ENCODE measurements at places on chromosomes 13 and 19.
A peak's percentile ranks its signal among the peaks of the same experiment; 100 is the strongest.

GRCh38 chr13:77892491-77892890 is 26.1 kb downstream of the EDNRB start:
- DNase-seq = no peak

GRCh38 chr13:52599848-52600603 is 42.2 kb upstream of the HNRNPA1L2 start:
- DNase-seq = peak; percentile 15

DNA sequence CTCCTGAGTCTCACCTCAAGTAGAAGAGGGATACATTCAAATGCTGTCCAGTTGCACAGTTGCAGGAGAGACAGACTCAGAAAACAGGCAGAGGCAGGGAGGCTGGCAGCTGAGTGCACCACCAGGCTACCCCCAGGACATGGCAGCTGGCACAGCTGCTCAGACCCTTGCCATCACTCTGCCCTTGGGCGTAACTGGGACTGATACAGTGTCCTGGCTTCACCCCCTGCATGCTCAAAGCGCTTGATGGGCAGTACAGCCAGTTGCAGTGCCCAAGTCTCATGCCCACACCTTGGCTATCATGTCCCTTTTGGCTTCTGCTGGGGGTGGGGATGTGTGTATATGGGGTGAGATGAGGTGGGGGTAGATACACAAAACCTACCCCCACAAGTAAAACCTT is 5.5 kb upstream of the PEPD start:
- no peak for DNase-seq

DNA sequence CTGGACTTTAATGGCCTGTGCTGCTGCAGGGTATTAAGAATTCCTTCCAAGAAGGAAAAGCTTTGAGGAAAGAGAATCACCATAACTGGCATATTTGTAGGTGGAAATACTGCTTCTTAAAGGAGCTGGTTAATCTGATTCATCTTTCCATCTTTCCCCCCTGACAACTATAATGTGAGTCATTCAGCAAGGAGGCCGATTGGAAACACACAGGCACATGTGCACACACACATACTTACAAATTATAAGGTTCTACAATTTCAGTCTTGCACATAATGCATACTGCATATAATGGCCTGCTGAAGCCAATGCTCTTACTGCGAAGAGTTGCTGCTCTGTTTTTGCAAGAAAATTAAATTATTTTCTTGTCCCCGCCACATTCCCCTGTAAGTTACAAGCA is 78.8 kb upstream of the TPP2 start:
- DNase-seq = no peak

- no peak for DNase-seq
These were observed 1.3 kb upstream of the CEACAM20 start for GRCh38 chr19:44530777-44531176.

DNA sequence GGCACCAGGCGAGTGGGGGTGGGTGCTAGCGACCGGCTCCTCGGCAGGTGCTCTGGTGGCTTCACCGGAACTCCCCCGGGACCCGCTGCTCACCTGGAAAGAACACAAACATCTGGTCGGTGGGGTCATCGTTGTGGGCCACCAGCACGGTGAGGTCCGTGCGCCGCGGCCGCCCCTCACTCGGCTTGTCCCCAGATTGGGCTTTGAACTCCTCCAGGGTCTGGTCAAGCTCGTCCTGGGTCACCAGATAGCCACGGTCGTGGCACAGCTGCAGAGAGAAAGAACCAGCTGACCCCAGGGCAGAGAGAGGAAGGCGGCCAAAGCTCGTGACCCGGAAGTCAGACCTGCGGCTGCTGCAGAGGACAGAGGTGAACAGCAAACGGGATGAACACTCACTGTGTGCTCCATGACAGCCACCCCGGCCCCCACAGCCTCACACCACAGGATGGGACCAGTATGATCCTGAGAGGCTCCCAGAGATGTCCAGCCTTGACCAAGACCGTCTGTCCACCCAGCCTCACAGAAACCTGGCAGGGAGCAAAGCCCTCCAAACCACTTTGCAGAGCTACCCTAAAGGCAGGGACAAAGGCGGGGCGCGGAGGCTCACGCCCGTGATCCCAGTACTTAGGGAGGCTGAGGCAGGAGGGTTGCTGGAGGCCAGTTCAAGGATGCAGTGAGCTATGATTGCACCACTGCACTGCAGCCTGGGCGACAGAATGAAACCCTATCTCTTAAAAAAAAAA is 1.2 kb downstream of the POLR2E start:
- no peak for DNase-seq

- DNase-seq = no peak
These were observed 2.1 kb downstream of the DAPK3 start for GRCh38 chr19:3968556-3969434.

DNA sequence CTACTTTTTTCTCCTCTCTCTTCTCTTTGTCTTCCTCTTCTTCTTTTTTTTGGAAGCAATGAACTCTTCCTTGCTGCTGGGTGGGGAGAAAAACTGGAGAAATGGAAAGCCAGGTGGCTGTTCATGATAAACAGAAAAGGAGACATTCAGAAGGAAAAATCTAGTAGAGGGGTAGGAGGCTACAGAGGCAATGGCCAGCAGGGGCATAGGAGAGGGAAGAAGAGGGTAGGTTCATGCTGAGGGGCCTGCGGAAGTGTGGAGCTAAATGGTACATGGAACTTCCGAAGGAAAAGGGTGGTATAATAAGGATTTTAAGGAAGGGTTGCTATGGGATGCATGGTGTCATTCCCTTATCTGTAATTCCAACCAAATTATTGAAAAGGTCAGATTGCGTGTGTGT is 17.5 kb upstream of the HS6ST3 start:
- no peak for DNase-seq

DNA sequence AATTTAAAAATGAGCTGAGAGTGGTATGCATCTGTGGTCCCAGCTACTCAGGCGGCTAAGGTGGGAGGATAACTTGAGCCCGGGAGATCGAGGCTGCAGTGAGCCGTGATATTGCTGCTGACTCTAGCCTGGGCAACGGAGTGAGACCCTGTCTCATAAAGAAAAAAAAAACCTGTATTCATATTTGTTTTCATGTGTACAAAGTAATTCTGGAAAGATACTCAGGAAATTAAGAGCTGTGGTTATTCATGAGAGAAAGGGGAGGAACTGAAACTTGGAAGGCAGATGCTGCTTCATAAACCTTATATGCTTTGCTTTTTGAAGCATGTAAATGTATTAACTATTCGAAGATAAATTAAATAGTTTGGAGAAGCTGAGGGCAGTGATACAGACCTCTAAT is 8.8 kb upstream of the RLN3 start:
- no peak for DNase-seq

GRCh38 chr13:112743451-112744167 is 53.8 kb downstream of the ATP11A start:
- no peak for DNase-seq

DNA sequence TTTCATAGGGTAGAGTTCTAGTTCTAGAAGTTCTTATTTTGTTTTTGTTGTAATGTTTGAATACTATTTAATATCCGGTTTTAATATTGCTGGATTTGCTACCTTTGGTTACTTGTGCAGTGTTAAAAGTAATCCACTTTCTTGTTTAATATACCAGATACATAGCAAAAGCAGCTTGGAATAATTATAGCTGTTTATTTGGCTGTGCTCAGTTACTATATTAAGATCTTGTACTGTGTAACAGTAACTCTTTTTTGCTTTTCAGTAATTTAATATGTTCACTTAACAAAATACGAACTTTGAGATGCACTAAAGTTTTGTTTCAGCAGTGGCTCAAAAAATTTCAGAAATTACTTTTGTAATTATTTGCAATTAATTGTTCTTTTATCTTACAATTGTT is 50.9 kb downstream of the AKAP11 start:
- no peak for DNase-seq

- DNase-seq = peak; percentile 21
These were observed 922 bp downstream of the EBPL start for GRCh38 chr13:49690133-49690994.

DNA sequence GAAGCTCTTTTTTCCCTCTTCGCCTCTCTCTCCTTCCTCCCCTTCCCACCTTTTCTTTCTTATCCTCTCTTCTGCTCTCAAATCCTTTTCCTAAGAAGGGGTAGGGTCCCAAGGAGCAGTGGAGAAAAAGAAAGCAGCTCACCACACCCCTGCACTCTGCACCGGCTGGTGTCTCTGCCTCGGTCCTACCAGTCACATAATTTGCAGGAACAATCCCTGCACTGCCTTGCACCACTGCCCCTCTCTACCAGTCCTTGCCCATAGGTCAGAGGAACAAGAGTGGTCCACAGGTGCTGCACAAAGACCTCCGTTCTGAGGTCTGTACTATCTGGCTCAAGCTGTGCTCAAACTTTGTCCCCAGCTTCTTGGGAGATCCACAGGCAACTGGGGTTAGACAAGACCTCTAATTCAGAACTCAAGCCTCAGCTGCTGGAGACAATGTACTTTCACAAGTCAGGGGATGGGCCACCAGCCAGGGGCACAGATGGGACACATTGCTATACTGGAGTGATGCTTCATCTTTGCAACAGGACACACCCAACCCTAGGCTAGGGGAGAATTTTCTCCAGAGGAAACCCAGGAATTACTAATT is 125.4 kb upstream of the ZNF507 start:
- no peak for DNase-seq

DNA sequence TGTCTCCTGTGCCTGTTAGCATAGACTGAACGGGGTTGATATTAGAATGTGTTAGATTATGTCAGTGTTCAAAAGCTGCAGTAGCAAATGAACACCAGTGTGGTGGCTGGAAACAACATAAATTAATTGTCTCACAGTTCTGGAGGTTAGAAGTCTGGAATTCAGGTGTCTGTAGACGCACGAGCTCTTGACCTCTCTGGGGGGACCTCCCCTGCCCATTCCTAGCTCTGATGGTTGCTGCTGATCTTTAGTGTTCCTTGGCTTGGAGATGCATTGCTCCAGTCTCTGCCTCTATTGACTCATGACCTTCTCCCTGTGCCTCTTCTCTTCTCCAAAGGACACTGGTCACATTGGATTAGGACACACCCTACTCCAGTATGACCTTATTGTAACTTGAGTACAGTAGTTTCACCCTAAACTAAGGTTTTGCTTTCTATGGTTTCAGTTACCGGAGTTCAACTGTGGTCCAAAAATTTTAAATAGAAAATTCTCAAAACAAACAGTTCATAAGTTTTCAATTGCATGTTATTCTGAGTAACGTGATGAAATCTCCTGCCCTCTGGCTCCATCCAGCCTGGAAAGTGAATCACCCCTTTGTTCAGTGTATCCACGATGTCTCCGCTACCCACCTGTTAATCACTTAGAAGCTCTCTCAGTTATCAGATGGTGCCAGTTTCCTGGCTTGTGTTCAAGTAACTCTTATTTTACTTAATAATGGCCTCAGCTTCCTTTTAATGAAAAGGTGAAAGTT is 273.2 kb downstream of the MYO16 start:
- DNase-seq = no peak

DNA sequence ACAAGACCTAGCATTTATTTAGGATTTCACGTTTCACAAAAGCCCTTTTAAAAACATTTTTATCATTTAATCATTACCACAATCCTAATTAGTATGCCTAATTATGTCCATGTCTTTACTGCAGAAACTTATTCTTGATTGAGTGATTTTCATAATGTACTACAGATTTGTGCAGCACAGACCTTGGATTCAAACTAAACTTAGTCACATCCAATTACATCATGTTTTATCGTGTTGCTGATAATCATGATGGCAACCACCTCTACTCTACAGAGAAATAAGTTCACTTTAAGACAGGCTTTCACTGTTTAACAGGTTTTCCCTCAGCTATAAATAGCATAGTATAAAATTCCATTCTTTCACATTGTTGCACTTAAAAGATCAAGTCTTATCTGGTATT is 240.9 kb upstream of the RFC3 start:
- DNase-seq = no peak

DNA sequence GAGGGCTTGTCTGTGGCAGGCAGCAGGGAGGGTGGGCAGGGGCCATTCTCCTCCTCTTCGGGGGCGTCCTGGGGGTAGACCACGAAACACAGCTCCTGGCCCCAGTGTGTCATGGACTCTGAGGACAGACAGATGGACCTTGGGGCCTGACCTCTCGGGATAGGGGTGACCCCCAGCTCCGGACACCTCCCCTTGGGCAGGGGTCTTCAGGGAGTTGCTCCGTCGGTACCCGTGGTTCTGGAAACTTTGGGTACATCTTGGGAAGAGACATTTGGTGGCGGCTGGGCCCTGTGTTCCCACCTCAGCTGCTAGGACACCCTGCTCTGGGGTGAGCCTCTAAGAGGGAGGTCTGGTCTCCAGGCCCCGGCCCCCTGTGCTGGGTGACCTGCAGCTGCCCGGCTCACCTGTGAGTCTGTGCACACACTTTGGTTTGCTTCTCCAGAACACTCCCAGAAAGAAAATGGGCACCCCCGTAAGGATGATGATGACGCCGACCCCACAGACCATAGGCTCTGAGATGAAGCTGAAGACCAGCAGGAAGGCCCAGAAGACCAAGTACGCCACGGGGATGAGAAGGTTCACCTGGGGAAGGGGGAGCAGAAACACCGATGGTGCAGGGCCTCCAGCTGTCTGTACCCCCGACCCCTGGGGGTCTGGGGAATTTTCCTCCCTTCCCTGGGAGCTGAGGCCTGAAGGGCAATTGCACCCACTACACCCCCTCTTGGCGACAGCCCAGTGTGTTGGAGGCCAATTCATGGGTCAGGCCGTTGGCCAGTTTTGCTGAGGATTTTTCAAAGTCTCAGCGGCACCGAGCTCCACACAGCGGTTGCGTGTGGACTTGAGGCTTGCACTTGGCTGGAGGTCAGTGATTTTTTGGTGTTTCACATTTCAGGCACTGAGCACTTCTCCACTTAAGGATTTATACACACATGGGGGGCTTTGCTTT is 15.0 kb downstream of the LRP3 start:
- DNase-seq = no peak

GRCh38 chr13:109724603-109725002 is 61.8 kb downstream of the IRS2 start:
- no peak for DNase-seq
